Endothelial cell (in vitro differentiated cells): ENCODE measurements at places on chromosomes 2 and 18.

GRCh38 chr18:7617738-7618422 is 50.8 kb downstream of the PTPRM start:
- DNase-seq, result no peak

- DNase-seq, result no peak
Observed at GRCh38 chr2:216837740-216838139, 22.1 kb downstream of the TNP1 start.

- DNase-seq, result no peak
Observed at GRCh38 chr2:196510246-196510645, 129.3 kb upstream of the CCDC150 start.

DNA sequence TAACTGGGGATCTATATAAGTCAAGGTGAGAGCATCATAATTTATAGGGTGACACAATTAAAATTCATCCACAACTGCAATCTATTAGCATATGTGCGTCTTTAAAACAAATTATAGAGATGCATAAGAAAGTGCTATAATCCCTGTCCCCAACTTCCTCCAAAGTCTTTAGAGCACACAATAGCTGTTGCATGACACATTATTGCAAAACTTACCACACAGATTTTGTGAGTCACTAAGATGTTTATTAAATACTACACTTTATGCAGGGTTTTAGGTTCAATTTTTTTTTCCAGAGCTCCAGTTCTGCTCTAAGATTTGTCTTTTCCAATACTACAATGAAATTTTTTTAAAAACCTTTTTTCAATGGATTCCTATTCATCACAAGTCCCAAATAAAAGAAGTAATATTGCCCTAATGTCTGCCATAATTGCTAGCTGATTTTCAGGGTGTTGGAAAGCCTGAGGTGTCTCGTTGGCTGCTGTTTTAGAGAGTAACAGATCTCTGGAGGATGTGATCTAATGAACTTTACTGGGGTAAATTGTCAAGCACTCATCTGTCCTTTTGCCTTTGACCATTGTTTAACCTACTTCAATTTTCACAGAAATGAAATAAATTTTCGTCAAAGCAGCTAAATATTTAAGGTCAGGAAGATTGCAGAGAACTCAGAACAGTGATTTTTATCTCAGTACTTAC is 250.5 kb upstream of the NETO1 start:
- DNase-seq, result no peak

DNA sequence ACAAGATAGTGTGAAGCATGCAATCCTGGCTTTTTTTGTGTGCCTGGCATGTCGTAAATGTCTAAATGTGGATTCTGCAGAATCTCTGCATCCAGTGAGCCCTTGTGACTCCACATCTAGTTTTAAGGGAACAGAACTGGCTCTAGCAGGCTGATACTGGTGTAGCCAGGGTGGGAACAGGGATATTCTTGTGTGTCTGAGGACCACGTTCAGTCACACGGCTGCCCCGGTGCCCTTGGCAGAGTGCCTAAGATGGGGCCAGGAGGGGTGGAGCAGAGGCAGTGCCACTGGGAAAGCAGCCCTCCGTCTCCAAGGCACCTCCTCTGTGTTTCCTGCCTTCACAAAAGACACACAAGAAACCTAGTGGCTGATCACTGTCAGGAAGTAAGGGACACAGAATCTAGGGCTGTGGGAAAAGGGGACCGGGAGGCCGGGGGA is 91.5 kb upstream of the PARD3B start:
- no peak for DNase-seq

DNA sequence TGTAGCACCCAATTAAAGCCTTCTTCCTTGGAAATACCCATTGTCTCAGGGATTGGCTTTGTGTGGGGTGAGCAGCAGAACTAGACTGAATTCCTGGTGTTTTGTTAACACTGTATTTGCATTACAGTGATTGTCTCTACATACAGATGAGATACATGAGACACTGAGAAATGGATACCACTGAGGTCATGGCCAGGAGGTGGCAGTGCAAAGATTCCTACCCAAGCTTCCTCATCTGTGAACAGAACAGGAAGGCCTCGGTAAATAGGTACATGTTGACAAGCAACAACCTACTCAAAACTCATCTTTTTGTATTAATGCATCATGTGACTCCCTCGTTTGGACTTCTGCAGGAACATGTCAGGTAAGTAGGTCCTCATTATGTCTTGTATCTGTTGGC is 445.8 kb upstream of the RGPD4 start:
- DNase-seq, result no peak

- no peak for DNase-seq
Observed at GRCh38 chr2:109129921-109130722, 1.1 kb downstream of the SH3RF3 start.

GRCh38 chr2:128473175-128474035 is 154.7 kb upstream of the HS6ST1 start:
- no peak for DNase-seq

DNA sequence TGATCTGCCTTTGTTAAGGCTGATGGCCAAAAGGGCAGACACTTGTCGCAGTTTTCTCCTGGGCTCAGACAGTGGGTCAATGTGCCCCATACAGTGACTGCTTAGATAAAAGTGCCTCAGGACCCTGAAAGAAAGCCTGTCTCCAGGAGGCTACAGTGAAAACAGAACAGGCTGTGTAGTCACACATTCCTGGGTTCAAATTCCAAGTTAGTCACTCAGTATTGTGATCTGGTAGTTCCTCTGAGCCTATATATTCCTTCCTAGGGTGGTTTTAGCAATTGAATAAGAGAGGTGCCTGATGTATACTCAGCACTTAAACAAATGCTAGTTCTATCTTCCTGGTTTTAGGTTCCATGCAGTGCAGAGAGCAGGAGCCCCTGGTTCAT is 54.4 kb downstream of the RPL37A start:
- no peak for DNase-seq

DNA sequence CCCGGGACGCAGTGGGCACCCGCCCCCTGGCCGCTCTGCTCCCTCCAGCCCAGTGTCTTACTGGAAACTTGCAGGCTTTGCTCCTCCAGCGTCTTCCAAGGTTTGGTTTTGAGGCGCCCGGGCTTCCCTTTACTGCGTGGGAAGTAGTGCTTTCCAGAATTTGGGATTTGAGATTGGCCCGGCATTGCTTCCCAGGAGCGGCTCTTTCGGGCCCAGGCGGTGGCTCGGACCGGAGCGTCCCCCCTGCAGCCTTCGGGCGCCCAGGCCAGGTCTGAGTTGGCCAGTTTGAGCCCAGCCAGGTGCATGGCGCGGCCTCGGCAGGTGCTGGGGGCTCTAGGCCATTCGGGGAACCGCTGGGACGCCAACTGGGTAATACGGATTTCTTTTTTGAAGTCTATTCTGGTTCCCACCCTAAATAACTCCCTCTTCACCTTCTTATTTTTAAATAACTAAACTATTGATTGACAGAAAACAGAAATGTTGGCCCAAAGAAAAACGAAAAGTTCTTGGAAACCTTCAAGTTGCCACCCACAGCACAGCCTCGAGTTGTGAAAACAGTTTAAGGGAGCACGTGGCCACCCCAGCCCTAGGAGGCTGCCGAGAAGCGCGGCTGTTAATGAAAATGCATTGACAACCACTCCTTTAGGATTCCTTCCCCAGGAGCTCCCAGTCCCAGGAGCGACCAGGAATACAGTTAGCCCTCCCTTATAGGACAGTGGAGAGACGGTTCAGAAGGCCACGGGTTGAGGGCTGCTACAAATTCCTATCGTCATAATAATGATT is 766 bp downstream of the SNTG2 start:
- peak; percentile 24 for DNase-seq

- DNase-seq, result peak; percentile 89
Observed at GRCh38 chr18:37778417-37779165, 213.0 kb upstream of the CELF4 start.

DNA sequence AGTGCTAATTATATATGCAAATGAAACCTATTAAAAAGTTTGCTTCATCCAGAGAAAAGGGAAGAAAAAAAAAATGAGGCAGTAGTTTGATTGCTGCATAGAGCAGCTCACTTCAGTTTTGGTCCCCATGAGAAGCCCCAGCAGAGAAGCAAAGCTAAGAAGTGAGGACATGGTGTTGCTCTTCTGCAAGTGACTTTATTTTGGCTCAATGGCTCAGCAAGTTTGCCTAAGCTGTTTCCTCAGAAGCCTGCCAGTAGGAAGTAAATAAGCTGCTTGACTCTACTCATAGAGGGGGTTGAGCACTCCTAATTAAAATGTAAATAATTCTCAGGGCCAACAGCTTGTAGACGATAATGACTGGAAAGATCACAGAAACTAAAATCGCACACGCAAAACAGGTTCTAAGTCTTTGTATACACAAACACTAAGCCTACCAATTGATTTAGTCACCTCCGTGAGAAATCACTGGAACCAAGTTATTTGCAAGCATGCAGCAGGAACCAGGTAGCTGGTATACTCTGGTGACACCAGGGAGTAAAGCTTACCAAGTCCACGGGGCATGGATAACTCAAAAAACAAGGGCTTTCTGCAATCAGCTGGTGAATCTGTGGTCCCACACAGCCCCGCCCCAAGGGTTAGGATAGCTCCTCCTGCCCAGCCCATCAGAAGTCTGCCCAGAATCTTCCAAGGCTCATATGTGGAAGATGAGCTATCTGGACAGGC is 39.7 kb upstream of the NABP1 start:
- no peak for DNase-seq

DNA sequence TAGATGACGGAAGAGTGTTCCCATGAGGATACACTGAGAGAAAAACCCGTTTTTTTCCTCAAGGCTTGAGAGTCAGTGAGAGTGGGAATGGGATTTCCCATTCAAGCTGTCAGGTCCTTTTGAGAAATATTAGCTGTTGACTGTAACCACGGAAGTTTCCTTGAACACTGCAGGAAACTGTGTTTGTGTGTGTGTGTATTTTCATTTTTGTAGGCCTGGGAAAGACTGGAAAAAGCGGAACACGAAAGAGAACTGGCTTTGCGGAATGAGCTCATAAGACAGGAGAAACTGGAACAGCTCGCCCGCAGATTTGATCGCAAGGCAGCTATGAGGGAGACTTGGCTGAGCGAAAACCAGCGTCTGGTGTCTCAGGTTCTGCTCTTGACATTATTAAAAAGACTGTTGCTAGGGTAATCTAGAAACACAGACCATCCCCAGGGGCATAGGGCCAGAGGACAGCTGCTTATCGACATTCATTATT is 98.8 kb upstream of the EML6 start:
- no peak for DNase-seq

- DNase-seq, result no peak
Observed at GRCh38 chr18:75170022-75170789, 38.7 kb downstream of the PTGR3 start.

- DNase-seq, result peak; percentile 72
Observed at GRCh38 chr2:20350041-20350712, 467 bp downstream of the PUM2 start.

- no peak for DNase-seq
Observed at GRCh38 chr2:88693911-88694414, 2.5 kb downstream of the RPIA start.

- DNase-seq, result no peak
Observed at GRCh38 chr2:96404446-96405373, 69.1 kb downstream of the NCAPH start.

- DNase-seq, result no peak
Observed at GRCh38 chr2:179917272-179917671, 55.9 kb upstream of the ZNF385B start.

DNA sequence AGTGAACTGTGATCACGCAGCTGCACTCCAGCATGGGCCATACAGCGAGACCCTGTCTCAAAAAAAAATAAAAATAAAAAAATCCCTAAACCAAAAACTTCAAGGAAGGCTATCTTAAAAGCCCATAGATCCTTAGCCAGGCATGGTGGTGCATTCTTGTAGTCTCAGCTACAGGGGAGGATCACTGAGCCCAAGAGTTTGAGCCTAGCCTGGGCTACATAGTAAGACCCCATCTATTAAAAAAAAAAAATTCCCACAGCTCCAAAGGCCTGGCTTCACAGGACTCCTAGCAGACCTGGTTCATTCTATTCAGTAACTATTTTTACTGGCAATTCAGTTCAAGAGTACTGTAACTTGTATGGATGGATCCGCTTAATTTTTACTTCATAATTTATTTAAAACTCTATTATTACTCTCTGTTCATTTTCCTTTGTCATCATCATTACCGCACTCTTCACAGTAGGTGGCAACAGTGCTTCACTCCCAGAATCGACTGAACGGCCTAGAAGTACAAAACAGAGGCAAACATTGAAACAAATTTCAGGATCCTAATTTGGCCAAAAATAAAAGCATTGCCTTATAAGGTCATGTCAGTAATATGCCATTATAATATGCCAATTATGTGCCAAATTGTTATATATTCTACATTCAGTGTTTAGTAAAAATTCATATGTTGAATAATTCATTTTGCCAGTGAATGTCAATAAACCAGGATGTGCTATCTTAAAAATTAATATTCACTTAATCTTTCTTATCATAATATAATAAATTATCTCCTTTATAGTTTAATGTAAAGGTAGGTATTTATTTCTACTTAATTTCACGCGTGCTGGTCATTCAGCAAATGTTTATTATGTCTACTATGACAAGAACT is 14.3 kb upstream of the STAM2 start:
- DNase-seq, result peak; percentile 36

DNA sequence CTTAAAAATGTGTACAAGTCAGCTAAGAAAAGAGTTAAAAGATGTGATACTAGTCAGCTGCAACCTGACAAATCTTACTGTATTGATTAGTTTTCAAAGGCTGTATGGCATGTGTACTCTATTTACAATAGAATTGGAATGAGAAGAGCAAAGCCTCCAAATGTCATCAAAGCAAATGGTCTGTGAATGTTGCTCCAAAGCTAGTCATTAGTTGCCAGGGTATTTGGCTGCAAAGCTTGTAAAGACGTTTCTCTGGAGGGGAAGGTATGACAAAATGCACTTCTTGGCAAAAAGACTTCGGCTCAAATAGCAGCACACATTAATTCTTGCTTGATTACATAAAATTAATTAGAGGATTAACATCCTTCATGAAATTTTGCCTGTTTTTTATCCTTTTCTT is 59.3 kb downstream of the ETAA1 start:
- no peak for DNase-seq

DNA sequence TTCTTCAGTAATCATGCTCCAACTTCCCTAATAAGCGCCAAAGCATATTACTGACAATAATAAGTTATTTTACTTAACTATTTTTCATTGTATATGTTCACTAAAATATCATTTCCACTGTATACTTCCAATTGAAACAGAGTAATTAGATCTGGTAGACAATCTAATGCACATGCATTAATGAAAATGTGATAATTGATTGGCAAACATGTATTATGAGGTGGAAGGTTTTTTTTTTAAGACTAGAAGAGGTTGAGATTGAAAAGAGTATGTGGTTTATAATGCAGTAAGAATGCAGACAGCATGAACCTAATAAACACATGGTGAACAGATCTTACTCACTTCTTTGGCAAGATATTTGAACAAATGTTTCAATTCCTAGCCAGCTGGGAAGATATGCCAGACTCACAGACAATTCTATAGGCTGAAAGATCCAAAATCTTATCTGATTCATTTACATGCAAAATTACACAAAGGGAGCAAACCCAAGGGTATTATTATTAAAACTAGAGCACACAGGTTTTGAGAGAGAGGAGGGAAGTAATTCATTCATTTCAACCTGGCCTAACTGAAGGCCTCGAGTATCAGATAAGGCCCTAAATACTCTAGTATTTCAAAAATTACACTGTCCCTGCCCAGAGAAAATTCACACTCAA is 2.8 kb downstream of the NCKAP1 start:
- DNase-seq, result no peak

- peak; percentile 39 for DNase-seq
Observed at GRCh38 chr2:8677646-8678592, 3.9 kb upstream of the ID2 start.
